ENCODE measurements at places on chromosomes 5 and 9.

DNA sequence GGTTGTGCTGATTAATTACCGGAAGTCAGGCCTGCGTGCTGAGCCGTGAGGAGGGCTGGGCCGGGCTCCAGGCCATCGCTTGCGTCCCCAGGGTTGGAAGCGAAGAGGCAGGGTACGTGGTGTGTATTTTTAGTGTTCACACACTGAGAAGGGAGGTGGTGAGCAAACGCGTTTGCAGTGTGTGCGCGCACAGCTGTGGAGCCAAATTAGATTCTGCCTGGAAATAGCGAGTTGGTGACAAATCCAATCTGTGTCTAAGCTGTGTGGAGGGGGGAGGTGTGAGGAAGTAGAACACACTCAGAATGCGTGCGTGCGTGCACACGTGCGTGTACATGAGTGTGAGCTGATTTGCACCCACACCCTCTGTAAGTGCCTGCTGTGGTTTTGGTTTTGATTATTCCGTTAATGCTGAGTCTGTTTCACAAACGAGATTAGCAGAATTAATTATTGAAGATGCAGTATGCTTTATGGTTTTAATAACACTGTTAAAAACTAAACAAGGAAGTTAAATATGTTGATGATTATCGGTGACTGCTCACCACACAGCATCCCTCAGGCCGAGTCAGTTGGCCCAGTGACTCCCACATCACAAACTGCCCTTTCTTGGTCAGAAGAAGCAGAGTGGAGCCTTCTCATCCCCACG lies 111.8 kb upstream of the FCN2 start:
- DNase-seq, result no peak

- DNase-seq, result no peak
These were observed 526.5 kb downstream of the KIF4B start for GRCh38 chr5:155540000-155540595.

DNA sequence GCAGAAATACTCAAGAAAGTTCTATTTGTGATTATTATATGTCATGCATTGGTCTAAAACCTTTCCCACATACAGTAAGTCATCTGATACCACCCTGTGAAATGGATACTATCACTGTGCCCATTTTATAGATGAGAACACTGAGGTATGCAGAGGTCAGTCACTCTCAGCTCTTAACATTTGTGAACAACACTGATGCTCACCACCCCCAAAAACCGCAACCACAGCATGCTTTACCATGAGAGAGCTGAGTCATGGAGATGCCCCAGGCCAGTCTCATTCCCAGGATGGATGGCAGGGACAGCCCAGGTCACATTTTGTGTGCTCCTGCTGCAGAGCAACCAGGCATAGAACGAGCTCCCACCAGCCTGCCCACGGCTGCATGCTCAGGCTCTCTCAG lies 53.5 kb upstream of the IRX1 start:
- no peak for DNase-seq

GRCh38 chr9:17185481-17186029 lies 50.7 kb downstream of the CNTLN start:
- no peak for DNase-seq

DNA sequence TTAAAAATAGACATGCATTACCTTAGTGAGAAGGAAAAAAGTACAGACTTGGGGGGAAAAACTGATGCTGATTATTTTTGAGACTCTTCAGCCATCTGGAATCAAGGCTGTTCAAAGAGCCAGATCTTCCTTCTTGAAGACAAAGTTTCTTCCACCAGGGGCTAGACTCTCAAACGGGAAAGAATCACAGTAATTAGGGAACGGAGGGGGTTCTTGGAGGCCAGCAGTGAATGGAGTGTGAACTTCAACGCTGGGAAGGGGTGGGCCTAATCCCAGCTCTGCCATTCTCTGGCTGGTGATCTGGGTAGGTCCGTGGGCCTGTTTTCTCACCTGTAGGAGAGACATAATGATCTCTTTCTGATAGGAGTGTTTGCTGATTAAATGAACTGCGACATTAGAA lies 21.1 kb upstream of the LHX2 start:
- DNase-seq, result no peak

GRCh38 chr5:97194366-97194765 lies 11.3 kb upstream of the RIOK2 start:
- no peak for DNase-seq

DNA sequence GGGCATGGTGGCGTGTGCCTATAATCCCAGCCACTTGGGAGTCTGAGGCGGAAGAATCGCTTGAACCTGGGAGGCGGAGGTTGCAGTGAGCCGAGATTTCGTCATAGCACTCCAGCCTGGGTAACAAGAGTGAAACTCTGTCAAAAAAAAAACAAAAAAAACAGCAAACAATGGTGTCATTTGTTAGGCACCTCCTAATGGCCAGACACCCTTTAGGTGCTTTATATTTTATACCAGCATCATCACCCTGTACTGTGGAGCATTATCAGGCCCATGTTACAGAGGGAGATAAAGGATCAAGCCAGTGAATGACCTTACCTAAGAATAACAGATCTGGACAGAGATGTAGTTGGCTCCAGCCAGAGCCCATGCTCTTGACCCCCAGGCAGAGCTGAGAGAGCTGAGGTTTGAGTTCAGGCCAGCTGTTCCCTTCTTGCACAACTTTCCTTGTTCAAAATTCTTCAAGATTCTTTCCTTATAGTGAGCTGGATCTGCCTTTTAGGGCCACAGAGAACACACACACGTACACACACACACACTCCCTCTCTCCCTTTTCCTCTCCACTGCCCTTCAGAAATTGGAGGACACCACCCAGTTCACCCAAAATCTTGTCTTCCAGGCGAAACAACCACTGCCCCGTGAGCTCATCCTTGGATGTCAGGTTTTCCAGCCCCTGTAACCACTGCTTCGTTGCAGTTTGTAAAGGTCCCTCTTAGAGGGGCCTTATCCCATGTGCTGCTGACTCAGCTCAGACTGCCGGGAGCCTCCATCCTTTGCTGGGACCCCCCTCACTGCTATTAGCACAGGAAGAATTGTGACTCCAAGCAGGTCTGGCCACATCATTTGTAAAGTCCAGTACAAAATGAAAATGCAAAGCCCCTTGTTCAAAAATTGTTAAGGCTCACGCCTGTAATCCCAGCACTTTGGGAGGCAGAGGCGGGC lies 10.4 kb upstream of the PTGES start:
- DNase-seq, result no peak

- DNase-seq, result no peak
These were observed 58.8 kb upstream of the ANGPTL2 start for GRCh38 chr9:127181315-127181580.

DNA sequence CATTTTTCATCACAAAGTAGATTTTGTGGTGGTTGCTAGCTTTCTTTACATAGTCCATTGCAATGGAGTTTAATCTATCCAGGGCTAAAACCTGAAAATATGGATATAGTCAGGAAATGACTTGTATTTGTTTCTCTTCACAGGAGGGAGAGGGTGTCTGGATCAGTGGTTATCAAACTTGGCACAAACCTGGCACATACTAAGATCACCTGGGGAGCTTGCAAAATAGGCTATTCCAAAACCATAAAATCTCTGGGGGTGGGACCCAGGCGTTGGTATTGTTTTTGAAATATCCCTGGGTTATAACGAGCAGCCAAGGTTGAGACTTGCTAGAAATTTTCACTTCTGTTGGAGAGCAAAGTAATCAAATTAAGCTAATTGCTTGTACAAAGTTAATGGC lies 179.9 kb downstream of the PCSK1 start:
- no peak for DNase-seq

DNA sequence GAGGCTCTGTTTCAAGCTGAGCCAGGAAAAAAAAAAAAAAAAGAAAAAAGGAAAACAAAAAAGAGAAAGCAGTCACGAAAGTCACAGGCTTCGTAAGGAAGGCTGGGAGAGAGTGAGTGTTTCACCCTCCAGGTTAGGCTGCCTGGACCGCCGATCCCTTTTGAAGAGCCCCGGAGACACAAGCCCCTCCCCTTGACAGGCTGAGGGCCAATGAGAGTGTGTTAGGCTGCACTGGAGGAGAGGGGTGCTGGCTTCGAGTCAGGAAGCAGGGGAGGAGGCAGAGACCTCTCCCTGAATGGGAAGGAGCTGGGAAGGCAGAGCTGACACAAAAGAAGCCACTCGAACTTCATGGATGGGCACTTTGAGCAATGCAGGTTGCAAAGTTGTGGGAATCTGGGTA lies at the start of gene NMUR2:
Gene NMUR2 (minus strand): TSS at position 135 of the 400 bp plus-strand sequence. CDS start 166 bp downstream, outside the sequence.
- no peak for DNase-seq

GRCh38 chr5:75185763-75186162 lies 50.9 kb downstream of the ANKRD31 start:
- no peak for DNase-seq

DNA sequence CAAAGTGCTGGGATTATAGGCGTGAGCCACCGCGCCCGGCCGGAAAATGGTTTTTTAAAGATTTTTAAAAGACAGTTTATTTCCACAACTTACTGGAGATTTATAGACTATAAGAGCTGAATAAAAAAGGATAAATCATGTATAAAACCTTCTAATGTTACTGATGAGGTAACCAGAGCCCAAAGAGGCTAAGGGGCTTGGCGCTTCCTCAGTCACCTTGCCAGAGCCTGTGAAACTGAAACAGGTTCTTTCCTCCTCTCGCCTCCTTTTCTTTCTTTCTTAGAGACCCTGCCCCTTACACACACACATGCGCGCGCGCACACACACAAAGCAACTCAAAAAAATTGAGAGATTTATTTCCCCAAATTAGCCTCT lies 69.8 kb downstream of the HSD17B3 start:
- DNase-seq, result no peak

- DNase-seq, result no peak
These were observed 166.6 kb downstream of the TSSK1B start for GRCh38 chr5:113268232-113268631.

DNA sequence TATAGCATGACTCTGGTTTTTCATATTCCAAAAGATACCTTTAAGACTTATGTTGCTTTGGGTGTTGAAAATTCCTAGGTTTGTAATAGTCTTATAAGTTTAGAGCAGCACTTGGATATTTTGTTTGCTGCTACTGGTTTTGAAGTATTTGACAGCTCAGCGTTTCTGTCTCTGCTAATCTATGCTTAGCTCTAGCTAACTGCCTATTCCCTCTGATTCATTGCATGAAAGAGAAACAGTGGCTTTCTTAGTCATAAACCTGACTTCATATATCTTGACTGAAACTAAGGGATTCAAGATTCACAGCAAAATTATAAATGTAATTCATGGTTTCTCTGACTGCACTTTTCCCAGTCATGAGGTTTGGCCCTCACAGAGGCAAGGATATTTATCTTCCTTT lies 35.6 kb upstream of the ANXA1 start:
- DNase-seq, result no peak

GRCh38 chr5:101045689-101046088 lies 142.6 kb upstream of the ST8SIA4 start:
- no peak for DNase-seq

- peak; percentile 77 for DNase-seq
These were observed 22.2 kb upstream of the WWC1 start for GRCh38 chr5:168268949-168269936.

DNA sequence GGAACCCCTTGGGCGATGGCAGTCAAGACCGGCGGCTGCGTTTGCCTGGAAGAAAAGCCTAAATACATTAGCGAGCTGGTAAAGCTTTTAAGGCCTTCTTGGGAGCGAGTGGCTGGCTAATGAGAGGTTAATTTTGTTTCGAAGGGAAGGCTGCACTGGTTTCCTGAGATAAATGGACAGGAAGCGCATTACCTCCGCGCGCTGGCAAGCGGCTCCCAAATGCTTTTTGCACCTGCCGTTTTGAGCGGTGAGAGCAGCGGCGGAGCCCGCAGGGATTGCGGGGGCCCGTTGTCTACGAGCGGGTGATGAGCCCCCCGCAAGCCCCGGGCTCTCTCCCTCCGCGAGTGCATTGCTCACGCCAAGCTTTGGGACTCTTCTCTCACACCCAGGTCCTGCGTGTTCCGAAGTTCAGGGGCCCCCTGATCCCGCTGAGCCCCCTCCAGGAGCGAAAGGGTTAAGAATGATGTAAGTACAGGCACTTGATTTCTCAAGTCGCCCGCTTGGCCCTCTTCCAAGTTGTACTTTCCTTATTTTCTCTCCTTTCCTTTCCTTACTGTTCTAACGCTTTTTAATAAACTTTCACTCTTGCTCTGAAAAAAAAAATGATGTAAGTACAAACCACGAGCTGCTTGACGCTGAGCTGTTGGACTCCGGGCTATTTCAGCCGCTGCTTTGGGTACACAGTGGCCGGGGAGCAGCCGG lies 3.1 kb upstream of the RGMB start:
- DNase-seq, result no peak
